NCI-H1092 treated with DMSO at 0.1 percent for 48 hours (cell line): ENCODE measurements at places on chromosomes 4 and X.

- DNase-seq = no peak
Measured at GRCh38 chr4:53804719-53805118, 213.4 kb upstream of the LNX1 start.

- no peak for DNase-seq
Measured at GRCh38 chrX:905848-906566, 275.4 kb downstream of the SHOX start.

GRCh38 chrX:2595258-2595657 lies 94.5 kb upstream of the DHRSX start:
- no peak for DNase-seq

GRCh38 chr4:183887351-183887750 lies 17.8 kb upstream of the STOX2 start:
- peak; percentile 47 for DNase-seq

DNA sequence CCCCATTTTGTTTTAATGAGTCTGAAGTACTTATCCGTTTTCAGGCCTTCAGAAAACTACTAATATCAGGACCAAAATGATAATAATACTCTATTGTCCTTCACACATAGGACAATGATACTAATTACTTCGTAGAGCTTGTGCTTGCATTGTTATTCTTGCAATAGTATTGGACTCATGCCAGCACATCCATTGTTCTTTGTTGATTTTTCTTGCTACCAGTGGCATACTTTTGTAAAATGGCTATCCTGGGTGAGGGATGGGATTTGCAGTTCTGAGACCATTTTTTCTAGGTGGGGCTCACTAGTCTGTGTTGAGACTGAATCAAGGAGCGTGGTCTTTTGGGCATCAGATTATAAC lies 195.3 kb downstream of the MAML3 start:
- peak; percentile 40 for DNase-seq

GRCh38 chrX:83509254-83509801 lies 1.2 kb downstream of the POU3F4 start:
- DNase-seq = no peak

- DNase-seq = no peak
Measured at GRCh38 chr4:92447255-92447905, 143.6 kb downstream of the GRID2 start.

DNA sequence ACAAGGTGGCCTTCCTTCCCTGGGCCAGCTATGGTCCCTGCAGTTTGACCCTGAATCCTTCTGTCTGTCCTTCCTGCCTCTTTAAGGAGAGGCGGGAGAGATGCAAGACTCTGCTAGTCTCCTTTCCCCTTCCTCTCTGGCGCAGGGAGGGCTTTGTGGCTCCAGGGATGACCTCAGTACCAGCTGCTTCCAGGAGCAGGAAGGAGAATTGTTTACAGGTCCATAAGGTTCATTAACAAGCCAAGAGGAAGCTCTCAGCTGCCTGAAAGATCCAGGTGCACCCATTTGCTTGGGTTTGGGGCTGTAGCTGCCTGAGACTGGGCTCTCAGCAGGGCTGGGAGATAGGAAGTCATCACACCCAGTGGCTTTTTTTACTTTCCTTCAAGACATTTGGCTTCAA lies 4.0 kb upstream of the FATE1 start:
- DNase-seq = peak; percentile 34

DNA sequence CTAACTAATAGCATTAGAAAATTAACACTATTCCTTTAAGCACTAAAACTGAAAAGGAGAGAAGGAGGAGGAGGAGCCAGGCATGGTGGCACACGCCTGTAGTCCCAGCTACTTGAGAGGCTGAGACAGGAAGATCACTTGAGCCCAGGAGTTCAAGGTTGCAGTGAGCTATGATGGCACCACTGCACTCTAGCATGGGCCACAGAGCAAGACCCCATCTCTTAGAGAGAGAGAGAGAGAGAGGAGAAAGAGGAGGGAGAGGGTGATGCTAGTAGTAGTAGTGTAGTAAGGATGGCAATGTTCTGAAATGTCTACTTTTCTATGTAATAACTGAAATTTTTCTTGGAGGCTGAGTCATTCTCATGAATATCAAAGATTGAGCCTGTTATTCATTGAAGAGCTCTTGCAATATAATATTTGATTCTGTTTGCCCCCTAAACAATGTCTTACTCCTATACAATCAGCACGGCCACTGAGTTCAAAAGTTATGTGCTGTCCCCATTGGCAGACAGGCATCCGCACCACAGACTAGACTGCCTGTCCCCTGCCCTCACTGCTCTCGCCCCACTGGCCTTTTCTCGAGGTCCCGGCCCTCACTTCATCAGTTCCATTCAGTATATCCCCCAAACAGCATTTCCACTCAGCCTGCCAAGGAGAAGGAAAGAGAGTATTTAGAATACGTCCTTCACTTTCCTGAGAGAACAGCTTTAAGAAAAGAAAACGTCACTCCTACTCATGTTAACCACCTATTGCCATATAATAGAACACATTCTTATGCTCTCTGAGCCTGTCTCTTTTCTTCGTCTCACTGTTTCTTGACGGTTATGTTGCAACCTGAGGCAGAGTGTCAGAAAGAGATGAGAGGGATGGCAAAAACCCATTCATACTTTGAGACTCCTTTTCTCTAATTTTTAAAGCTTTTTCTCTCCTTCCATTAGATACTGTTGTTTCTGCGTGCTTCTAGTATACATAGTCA lies 238.1 kb downstream of the PALLD start:
- no peak for DNase-seq

DNA sequence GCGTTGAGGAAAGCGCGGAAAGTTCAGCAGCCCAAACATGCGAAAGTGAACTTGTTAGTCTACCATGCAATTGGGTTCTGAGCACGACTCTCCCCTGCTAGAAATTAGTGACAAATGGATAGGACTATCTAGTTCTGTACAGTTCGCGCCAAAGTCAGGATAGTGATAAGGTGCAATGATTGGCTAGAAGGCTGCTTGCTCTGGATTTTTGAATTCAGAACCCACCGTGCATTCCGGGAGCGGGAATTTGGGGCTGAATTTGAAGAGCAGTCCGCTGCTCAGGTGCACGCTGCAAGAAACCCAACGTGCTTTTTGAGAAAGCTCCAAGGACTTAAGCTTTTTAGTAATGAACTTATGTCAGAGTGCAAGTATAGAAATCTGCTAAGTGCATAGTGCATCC lies 732 bp upstream of the ESX1 start:
- no peak for DNase-seq

DNA sequence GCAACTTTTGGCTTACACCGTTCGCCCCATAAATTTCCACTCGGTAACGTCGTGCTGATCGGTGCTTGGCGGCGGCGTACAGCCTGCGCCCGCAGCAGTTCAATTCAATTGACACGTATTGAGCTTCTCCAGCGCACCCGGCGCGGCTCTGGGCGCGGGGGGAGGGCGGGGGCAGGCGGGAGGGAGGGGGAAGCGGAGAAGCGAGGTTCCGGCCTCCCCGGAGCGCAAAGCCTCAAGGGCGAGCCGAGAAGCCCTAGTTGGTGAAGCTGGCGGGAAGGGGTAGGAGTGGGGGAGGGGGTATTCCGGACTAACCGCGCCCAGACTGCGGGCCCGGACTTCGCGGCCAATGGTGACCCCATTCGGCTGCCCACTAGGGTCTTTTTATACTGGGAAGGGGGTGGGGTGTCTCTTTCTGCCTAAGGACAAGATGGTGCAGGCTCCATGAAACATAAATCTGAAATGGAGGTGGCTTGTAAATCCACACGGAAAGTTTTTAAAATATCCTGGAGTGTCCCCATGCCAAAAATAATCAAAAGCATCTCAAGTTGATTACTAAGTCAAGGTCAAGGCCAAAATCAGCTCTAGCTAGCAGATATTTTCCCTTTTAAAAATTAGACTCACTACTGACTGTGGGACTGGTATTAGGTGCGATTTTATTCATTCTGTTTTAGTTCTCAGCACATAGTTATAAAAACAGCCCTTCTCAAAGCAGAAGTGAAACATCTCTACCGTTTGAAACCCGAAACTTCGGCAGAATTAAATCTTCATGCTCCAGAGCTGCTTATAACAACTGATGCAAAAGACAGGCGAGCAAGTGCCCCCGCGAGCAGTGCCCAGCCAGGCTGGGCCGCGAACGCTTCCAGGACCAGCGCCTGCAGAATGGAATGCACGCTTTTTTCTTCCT lies 1.5 kb upstream of the BCOR start:
- DNase-seq = peak; percentile 58

DNA sequence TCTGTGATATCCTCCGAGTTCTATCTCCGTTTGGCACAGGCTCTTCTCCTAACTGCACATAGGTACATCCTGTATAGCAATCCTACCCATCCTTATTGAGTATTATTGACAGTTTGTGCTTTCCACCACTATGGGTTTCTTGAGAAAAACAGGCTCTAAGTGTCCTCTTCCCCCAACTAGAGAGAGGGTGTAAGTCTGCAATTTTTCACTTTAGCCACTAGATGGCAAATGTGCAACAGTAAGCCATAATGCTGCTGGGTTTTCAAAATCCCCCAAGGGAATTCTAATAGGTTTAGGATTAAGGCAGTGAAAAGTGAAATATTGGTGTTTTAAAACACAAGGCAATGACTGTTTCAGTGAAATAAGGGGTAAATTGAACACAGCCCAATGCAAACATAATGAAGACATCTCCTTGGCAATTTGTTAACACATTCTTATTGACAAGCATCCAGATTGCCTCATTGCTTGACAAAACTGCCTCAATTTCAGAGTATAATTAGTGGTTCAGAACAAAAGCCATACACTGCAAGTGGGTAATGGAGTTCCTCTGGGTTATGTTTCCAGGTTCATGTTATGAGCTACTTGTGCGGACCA lies 239.0 kb upstream of the HTR2C start:
- DNase-seq = peak; percentile 30

- DNase-seq = no peak
Measured at GRCh38 chrX:39427906-39428305, 626.6 kb downstream of the MID1IP1 start.

DNA sequence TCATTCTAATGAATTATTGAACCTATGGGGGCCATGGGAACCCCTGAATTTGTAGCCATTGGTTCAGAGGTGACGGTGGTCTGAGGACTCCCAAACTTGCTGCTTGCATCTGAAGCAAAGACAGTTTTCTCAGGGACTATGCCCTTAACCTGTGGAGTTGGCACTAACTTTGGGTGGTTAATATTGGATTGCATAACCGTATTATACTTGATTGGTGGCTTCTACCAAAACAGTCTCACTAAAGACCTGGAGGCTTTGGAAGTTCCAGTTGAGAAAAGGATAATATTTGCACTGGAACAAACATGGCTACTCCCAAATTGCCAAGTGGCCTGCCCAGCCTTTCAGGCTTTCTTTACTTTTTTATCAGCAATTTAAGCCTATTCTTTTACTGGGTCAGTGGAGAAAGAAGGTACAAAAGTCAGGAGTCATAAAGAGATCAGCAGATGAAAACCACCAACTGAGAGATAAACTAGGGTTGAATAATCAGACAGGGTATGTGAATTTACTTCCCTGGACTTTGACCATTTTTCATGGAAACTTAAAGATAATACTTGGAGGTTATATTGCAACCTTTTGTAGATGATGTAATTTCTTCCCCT lies 7.9 kb upstream of the KLHL8 start:
- no peak for DNase-seq

DNA sequence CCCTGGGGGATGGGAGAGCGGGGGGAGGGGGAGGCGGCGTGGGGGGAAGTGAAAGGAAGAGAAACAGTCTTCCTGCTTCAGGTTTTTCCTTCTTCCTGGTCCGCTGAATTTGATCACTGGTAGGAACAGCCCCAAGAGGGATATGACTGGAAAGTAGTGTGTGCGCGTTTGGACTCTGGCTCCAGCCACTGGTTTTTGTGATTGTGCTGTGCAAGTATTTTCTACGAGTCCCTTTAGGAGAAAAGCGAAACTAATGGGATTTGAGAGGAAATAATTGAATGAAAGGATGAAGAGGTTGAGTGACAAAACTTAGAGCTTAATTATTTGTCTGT lies 836 bp downstream of the PRRG1 start:
- no peak for DNase-seq

DNA sequence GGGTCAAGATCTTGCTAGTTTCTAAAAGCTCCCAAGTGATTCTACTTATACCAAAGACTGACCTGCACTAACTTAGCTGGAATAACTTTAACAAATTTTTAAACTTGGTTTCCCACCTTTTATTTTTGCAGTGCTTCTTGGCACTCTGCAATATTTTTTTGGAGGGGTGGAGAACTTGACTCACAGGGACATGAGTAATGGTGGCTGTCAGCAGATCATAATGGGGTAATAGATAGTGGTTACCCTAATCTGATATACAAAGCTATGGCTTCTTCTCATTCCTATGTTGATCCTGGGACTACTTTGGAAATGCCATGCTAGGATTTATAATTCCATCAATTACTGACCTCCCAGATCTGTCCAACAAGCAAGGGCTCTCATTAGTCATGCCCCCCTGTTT lies 295.7 kb downstream of the GPAT3 start:
- DNase-seq = no peak

- DNase-seq = peak; percentile 20
Measured at GRCh38 chr4:37767546-37767945, 58.9 kb upstream of the PGM2 start.

- DNase-seq = no peak
Measured at GRCh38 chr4:37664696-37665095, 21.5 kb downstream of the RELL1 start.

DNA sequence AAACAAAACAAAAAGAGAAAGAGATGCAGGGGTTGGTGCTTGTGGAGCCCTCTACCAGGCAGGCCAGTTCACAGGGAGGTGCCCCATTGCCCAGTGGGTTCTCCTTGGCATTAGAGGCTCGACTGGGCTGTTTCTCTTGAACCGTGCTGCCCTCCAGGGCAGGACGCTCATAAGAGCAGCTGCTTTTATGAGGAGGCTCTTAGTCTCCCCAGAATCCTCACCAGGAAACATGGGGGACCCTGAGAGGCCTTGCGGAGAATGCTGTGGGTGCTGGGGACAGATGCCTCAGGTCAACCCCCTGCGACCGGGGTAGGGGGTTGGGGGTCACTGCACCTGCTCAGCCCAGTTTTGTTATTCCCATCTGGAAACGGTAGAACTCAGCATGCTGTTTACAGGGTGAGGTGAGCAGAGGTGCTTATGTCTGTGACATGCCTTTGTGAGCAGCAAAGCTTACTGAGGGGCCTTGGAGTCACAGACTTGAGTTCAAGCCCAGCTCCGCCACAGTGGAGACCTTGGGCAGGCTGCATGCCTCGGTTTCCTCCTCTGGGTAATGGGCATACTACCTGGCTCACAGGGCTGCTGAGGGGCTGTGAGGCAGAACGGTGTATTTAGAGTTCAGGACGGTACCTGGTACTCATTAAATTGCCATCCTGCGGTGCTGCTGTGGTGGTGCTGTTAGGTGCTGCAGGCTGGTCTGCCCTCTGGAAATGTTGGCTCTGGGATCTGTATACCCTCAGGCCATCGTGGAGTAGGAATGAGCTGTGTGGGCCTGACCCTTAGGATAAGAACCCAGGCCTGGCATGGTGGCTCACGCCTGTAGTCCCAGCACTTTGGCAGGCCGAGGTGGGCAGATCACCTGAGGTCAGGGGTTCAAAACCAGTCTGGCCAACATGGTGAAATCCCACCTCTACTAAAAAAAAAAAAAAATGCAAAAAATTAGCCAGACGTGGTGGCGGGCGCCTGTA lies 5.7 kb downstream of the TBC1D14 start:
- no peak for DNase-seq

DNA sequence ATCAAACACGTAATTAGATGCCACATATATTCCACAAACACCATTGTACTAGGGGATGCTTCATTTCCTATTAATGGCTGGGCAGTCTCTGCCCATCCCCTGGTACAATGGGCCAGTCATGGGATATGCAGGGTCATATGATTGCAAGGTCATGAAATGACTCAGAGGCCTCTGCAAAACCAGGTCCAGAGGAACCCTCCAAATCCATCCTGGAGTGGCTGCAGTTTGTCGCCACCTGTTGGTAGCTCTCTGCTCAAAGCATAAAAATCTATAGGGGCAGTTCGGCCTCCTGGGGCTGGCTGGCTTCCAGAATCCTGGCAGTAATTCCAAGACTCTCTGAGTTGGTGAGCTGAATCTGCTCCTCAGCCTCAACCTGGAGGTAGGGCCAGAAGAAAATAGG lies 22.9 kb upstream of the PUDP start:
- no peak for DNase-seq
